ENCODE measurements at places on chromosomes 12 and 14.

DNA sequence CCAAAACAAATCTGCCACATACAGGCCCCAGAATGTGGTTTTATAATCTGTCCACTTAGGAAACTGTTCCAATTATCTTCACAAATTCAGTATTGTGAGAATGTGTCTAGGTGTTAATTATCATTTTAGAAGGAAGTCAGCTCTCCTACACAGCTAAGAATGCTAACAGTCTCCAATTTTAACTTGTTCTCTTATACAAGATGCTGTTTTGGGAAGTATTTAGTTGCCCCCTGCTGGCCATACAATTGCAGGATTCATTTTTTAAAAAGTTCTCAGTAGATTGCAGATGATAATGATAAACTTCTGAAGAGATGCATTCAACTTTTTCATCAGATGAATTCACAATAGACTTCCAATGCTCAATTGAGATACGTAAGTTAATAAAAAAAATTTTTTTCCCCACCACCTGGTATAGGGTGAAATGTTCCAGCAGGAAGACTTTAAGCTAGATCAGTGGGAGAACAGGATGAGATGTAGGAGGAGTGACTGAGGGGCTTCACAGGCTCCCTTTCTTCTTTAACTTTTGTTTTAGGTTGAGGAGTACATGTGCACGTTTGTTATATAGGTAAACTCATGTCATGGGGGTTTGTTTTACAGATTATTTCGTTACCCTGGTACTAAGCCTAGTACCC, 27.3 kb upstream of the OSBPL8 start:
- no peak for DNase-seq

DNA sequence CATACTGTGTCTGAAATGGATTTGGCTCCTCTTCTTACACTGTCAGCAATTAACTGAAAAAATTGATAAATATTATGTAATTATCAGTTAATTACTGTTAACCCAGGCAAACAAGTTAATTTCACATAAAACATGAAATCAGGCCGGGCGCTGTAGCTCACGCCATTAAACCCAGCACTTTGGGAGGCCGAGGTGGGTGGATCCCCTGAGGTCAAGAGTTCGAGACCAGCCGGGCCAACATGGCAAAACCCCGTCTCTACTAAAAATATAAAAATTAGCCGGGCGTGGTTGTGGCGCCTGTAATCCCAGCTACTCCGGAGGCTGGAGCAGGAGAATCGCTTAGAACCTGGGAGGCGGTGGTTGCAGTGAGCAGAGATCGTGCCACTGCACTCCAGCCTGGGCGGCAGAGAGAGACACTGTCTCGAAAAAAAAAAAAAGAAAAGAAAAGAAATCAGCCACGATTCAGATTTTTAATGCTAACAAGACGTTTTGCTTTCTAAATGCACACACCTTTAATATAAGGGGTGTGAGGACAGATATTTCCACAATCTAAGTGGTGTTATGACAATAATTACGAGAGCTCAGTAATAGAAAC, 473 bp upstream of the TMEM19 start:
- no peak for DNase-seq

DNA sequence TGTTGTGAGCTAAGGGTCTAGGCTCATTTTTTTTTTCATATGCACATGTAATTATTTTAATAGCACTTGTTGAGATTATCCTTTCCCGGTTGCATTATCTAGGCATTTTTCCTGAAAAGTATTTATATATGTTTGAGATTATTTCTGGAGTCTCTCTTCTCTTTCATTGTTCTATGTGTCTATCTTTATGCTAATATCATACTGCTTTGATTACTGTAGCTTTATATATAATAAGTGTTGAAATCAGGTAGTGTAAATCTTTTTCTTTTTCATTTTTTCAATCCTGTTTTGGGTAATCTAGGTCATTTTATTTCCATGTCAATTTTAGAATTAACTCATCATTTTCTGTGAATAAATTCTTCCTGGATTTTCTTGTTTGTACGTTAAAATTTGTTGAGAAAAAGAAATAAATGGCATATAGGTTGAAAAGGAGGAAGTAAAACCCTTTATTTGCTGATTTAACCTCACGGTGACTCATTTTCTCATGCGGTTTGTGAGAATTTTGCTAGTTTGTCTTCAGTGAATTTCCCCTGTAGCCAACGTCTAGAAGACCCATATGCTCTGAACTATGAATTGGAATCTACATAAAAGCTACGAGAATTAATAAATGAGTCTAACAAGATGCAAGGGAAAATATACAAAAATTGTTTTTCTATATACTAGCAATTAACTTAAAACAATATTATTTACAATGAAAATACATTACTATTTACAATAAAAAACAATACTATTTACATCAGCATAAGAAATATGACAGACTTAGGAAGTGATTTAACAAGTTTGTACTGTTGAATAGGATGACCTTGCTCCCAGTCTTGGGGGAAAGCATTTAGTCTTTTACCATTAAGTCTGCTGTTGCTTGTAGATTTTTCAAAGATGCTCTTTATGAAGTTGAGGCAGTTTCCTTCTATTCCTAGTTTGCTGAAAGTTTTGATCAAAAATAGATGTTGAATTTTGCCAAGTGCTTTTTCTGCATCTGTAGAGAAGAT, 105.0 kb downstream of the SNAPC1 start:
- DNase-seq: no peak

- DNase-seq: no peak
Measured at GRCh38 chr14:68797121-68797670, 4.3 kb upstream of the ZFP36L1 start.

DNA sequence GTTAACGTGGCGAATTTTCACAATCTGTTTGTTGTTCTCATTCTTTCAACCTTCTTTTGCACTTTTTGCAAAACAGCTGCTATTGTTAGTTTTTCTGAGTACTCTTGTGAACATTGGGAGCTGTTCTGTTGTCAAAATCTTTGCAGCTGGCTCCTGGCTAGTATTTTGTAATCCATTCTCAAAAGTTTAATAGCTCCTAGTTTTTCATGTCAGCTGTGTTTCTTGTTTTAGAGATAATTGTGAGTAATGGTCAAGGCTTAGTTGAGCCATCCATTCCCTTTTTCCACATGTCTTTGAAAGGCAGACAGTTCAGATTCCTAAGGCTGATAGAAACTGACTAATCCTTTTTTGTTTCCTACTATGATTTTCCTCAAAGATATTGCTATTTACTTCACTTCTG, 39.1 kb upstream of the CRADD start:
- DNase-seq: no peak

- no peak for DNase-seq
Measured at GRCh38 chr12:1339618-1340319, 254.6 kb downstream of the FBXL14 start.

- peak; percentile 77 for DNase-seq
Measured at GRCh38 chr12:104682790-104683279, 226.1 kb downstream of the CHST11 start.

DNA sequence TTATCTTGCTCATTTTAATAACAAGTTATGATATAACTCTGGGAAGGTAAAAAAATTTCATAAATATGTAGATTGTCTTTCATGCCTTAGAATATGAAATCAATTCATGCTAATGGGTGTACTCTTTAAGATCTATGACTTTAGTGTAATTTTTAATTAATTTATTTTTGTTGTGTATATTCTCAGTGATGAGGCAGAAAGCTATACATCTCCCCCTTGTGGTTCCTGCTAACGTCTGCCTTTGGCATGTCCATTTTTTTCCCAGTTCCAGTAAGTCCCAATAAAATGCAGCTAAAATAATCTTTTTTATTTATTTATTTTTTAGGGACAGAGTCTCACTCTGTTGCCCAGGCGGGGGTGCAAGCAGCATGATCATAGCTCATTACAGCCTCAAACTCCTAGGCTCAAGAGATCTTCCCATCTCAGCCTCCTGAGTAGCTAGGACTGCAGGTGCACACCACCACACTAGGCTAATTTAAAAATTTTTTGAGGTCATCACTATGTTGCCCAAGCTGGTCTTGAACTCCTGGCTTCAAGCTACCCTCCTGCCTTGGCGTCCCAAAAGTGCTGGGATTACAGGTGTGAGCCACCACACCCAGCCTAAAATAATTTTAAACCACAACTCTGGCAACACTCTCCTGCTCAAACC, 3.3 kb upstream of the CHURC1 start:
- no peak for DNase-seq

DNA sequence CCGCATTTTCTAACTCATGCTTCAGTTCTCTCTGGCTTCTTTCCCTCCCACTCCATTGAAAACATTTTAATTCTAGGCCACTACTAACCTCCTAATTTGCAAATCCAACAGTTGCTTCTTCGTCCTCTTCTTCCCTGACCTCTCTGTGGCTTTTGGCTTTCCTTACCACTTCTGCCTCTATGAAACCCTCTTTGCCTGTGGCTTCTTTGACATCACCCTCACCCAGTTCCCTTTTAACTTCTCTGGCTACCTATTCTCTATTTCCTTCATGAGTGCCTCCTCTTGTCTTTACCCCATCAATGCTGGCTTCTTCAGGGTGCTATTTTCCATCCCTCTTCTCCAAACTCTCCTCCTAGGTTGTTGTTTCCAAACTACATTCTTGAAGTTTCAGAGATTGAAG, 4.4 kb upstream of the HCFC2 start:
- no peak for DNase-seq

GRCh38 chr14:99566009-99566389, 38.0 kb downstream of the CCDC85C start:
- no peak for DNase-seq

GRCh38 chr12:108627134-108627920, 6.4 kb downstream of the SELPLG start:
- no peak for DNase-seq

GRCh38 chr14:67477926-67478799, 10.4 kb downstream of the TMEM229B start:
- no peak for DNase-seq

DNA sequence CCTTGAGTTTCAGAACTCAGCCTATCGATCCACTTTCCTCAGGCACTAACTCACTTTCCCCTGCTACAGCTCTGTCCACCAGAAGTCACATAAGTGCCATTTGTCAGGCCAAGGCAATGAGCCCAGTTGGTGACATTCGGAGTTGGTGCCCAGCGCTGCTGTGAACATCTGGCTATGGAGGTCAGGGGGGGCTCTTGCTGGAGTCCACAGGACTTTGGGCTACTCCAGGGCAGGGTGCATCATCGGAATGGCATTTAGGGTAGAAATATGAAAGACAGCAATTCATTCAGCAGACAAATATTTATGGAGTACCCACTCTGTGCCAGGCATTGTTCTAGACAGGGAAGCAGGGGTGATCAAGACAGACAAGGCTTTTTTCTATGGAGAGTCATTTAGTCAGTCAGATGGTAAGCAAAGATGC, 1.5 kb upstream of the PPP1CC start:
- no peak for DNase-seq

DNA sequence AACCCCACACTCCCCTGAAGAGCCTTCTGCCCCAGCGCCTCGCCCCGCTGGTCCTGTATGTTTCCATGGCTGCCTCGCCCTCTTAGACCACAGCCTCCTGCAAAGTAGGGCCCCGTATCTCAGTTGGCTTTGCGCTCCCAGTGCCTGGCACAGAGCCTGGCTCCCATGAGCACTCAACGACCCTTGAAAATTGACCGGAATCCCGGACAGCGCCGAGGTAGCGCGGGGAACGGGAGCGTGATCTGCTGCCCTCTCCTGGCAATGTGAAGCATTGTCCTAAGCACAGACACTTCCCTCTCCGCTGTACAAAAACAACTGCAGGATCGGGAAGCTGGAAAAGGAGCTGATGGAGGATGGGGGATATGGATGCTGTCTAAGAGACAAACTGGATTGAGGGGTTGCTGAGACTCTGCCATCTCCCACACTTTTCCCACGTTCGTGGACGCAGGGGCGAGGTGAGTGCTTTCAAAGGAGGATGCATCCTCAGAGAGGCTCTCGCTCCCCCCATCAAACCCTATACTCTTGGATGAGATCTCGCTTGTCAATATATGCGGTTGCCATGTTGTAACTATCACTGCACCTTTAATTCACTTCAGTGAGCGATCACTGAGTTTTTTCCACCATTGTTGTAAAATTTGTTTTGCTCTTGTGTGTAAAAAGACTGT, 10.7 kb upstream of the FKBP4 start:
- DNase-seq: peak; percentile 44

DNA sequence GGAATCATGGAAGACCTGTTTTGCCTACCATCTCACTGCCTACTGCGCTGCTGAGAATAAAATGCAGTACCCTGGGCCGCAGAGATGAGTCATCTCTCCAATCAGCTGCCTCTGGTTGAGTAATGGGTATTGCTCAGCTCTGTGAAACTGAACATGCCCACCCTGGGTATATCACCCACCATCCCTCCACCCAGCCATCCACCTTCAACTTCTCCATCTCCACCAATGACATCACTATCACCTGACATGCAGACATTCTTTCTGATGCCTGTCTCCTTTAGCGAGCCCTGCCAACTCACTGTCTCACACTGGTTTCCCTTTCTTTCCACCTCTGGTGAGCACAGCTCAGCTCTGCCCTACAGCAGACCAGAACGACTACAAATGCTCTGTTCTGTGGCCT, 33.6 kb downstream of the E2F7 start:
- DNase-seq: no peak

DNA sequence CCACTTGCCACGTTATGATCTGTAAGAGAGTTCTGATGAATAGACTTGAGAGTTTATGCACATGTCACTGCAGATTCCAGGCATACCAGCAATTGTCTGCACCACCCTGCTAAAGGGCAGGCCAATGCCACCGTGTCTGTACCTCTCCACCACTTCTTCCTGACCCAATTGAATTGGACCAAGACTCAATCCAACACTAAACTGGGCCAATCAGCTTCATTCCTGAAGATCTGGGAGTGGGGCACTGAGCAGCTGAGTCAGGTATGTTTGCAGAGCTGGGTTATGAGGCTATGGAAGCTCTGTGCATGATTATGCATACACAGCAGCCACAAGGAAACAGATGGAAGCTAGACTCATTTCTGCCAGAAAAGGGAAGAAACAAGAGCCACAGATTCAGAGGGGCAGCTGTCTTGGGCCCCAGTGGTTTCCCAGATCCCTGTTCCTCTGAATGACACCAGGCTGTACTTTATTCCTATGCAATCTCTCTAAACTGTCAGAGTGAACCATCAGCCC, 28.0 kb downstream of the DAO start:
- no peak for DNase-seq

DNA sequence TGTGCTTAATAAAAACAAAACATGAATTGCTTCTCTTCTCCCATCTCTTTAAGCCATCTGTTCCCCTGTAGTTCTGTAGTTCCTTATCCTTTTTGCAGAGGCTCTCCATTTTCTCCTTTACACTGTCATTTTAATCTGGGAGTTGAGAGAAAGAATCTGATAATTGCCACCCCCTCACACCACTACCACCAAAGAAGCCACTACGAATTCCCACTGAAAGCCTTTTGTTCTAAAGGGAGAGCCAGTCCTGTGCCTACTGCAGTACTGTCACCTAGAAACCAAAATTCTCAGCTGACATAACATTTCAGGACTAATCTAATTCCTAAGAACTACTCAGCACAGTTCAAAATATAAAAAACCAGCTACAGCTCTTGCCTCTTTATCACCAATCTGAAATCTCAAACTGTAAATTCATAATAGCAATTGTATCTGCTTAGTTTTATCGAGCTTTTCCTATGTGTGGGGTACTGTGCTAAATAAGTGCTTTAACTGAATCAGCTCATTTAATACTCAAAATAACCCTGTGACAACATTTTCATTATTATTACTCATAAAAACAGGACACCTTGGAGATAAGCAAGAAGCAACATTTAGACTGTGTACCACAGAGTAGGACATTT, 72.4 kb downstream of the SPPL3 start:
- DNase-seq: no peak

Data from activated naive CD4-positive, alpha-beta T cell treated with anti-CD3 and anti-CD28 coated beads, Interleukin-2, amount 50 U/mL, for 16 hours (primary cell).